Temporal lobe (tissue), 4 donors: ENCODE measurements at places on chromosomes 5 and 9. TPM values are rescaled to one million over a fixed set of nuclear protein-coding genes. Genes with fewer than 3 reads are reported as not detected.

The ANKRD55 gene
- total RNA-seq, result 1.2 TPM

The SPATA31D4 gene
- total RNA-seq, result not detected

The INSL6 gene
- not detected for total RNA-seq

The MLANA gene
- total RNA-seq, result not detected

The PSAT1 gene
- 41.6 TPM for total RNA-seq

The CDKN2AIPNL gene
- total RNA-seq, result 29.5 TPM
